ENCODE measurements at places on chromosomes 12 and 14.

- DNase-seq = no peak
Observed at GRCh38 chr12:112482733-112483132, 64.0 kb downstream of the PTPN11 start.

DNA sequence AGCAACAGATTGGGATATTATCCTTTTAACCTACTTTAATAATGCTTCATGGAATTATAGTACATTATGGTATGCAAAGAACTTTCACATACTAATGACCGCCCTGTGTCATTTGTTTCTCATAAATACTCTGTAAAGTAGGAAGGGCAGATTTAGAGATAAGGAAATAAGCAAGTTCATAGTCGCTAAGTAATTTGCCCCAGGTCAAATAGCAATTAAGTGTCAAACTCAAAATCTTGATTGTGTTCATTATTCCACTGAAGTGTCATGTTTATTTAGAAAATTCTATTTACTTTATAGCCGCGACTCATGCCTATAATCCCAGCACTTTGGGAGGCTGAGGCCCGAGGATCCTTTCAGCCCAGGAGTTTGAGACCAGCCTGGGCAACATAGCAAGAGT is 98.7 kb upstream of the ATF1 start:
- DNase-seq = no peak

GRCh38 chr12:26857465-26858176 is 24.6 kb upstream of the ITPR2 start:
- no peak for DNase-seq

DNA sequence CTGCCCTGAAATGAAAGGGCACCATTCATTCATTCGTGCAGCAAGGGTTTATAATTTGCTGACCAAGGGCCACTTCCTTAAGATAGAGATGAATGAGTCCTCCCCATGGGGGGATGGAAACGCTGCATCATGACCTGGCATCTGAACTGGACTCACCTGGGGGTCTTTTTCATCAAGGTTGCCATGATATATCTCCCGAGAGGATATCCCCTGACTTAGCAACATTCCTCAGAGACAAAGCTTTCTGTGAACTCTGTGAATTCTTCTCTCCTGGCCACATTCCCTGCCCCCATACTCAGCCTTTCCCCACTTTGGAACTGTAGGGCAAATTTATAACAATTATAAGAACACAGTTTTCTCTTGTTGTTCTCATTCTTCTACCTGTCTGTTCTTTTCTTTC is 30.8 kb downstream of the SRRM4 start:
- DNase-seq = no peak

- DNase-seq = no peak
Observed at GRCh38 chr12:52964556-52965336, 15.8 kb downstream of the KRT18 start.

DNA sequence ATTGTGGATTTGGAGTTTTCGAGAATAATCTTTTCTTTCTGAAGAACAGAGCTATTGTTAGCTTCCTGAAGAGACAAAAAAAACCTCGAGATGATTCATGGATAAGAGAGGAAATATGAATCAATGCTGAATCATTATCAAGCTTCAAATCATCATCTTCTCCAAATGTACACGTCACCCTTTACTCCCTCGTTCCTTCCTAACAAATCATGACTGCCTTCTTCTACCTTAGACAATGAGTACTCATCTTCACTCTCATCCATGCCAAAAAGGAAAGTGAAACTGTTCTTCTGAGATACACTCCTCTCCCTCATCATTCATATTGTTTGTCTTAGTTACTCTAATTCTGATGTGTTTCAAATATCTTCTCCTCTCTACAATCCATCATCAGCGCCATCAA is 1115.8 kb upstream of the ATXN7L3B start:
- no peak for DNase-seq

DNA sequence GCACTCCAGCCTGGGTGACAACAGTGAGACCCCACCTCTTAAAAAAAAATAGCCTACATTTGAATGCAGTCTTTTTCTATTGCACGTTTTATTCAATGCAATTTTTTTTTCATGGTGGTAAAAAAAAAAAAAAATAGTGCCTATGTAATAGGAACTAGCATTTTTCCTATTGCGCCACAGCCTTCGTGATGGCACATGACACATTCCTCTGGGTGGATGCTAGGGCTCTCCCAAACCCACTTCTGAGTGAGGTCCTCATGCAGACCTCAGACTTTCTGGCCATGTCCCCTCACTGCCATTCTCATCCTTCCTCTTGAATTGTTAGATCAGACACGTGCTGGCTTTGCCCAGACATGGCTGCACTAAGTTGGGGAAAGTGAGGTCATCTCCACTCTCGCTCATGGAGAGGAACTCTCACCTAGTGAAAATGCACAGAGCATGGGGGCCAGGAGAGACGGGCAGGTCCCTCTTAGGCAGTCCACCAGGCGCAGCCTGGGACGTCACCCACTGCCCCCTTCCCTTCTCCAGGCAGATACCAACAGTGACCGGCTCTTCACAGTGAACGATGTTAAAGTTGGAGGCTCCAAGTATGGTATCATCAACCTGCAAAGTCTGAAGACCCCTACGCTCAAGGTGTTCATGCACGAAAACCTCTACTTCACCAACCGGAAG is 19.2 kb downstream of the DCAF4 start:
- no peak for DNase-seq

DNA sequence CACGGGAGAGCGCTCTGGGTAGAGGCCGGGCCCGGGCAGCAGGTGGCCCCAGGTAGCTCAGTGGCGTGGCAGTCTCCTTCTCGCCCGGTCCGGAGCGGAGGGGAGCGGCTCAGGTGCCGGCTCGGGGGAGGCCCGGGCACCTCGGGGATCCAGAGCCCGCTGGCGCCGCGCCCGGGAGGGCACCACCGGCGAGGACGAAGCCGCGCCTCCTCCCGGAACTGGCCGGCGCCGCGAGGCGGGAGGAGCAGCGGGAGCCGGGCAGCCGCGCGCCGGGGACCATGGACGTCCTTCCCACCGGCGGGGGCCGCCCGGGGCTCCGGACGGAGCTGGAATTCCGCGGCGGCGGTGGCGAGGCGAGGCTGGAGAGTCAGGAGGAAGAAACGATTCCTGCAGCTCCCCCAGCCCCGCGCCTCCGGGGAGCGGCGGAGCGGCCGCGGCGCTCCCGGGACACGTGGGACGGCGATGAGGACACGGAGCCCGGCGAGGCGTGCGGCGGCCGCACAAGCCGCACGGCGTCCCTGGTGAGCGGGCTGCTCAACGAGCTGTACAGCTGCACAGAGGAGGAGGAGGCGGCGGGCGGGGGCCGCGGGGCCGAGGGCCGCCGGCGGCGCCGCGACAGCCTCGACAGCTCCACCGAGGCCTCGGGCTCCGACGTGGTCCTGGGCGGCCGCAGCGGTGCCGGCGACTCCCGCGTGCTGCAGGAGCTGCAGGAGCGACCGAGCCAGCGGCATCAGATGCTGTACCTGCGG is 21.5 kb upstream of the GNS start:
- peak; percentile 73 for DNase-seq

DNA sequence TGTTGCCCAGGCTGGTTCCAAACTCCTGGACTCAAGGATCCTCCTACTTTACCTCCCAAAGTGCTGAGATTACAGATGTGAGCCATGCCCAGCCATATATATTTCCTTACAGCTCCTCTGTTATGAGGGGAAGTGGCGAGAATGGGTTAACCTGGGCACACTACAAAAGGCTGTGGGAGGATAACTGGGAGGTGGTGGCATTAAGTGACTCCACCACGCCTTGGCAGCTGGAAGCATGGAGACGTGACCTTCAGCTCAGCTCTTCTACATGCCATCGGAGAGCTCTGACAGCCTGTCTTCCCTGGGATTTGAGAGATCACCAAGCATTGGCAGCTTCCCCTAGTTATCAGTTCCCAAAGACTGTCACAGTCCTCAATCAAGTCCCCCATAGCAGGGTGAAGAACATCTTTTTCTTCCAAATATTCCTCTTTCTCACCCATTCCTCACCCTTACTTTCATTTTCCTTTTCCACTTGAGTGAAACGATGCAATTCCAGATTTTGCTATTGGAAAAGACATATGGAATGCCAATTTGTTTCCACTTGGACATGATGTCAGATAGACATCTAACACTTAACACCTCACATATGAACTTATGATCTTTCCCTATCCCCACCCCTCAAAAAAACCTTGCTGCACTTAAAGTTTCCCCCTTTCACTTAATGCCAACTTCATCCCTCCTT is 48.5 kb downstream of the PHLDA1 start:
- DNase-seq = no peak

GRCh38 chr12:2094597-2094996 is 41.8 kb downstream of the CACNA1C start:
- DNase-seq = no peak

DNA sequence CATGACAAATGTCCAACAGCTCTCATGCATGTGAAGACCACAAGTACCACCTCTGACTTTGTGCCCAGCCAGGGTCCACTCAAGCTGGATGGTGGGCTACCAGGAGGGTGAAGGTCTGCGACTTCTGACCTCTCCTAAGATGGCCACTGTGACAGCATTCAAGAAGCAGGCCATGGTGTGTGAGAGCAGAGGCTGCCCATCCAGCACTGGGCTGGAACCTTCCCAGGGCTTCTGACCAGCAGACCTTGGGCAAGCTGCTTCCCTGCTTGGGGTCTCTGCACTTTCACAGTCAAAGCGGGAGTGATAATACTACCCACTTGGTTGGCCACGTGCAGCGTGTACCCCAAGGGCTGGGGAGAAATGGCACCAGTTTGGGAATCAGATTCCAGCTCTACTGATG is 10.4 kb downstream of the MMAB start:
- no peak for DNase-seq

- no peak for DNase-seq
Observed at GRCh38 chr12:66679461-66680084, 697 bp upstream of the GRIP1 start.

DNA sequence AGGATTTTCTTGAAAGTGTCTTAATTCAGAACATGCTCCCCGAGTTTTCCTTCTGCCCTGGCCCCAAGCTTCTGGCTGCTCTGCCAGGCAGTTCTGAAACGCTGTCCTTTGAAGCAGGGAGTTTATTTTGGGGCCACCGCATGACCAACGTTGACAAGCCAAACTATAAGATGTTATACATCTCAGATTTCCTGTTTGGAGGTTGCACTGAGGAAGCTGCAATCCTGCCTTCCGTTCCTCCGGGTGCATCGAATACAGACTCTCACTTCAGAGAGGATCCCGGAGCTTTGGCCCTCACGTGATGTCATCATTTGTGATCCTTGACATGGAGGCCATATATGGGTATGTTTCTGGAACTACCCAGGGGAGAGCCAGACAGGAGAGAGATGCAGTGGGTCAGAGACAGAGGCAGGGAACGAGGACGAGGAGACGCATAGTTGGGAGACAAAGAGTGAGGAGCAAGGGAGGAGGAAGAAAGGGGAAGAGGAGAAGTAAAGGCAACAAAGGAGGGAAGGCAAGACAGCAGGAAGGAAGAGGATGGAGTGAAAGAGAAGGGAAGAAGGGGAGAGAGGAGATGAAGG is at the start of gene ASB2:
ASB2 (minus strand) TSS at position 94 of the 581 bp plus-strand sequence. CDS start 12,031 bp downstream, outside the sequence.
- no peak for DNase-seq

DNA sequence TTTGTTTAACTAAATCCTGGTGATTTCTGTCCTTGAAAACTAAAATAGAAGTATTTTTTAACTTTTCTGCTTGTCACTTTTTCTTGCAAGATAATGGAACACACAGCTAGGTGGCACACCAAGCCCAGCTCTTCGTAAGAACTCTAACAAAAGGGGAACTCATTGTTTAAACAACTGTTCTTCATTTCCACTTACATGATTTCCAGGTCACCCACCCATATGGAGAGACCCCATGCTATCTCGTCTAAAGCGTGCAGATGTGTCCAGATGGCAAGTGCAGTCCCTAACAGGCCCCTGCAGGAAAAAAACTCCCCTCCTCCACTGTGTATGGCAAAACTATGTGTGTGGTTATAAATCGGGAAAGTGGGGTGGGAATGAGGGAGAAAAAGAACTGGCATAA is 43.3 kb upstream of the NT5DC3 start:
- DNase-seq = no peak

DNA sequence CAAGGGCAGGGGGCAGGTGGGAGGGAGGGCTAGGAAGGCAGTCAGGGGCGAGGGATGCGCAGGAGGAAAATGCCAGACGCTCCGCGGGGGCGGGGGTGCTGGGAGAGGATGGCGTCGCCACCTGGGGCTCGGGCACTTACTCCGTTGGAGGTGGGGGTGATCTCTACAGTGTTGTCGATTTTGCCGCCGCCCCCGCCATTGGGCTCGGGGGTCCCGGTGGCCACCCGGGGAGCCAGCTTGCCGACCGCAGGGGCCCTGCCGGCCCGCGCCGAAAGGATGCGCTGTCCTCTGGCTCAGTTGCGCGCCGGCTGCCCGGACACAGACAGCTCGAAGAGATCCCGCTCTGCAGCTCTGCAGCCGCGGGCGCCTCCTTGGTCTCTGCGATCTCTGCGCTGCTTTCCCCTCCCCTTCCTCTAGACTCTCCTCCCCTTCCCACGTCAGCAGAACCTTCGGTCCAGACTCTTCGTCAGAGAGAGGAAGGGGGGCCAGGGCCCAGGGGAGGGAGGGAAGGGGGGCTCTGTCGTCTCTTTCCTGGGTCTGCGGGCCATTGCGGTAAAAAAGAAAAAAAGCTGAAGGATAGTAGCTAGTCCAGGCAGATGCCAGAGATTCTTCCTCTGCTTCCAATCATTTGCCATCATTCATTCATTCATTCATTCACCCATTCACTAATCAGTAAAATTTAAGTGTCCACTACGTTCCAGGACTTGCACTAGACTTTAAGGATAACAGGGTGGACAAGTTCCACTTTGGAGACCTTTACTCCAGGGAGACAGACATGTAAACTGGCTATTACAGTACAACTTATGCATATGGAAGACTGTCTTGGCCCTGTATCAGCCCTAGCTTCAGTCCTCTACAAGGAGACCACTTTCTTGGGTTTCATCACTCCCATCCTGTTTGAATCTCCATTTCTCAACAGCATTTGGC is at the start of gene SLC22A17:
SLC22A17 (minus strand) TSS at position 382 of the 927 bp plus-strand sequence.
- no peak for DNase-seq

DNA sequence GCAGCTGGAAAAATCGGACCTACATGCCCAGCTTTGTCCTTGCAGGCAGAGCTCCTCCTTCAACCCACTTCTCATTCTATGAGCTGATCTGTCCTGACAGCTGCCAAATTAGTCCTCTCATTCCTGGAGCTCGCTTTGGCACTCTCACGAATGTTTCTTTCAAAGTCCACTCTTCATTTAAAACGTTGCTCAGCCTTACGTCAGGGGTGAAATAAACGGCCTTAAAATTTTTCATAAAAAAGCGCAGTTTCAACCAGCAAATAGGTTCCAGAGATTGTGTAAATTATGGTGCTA is 120.9 kb upstream of the HIF1A start:
- DNase-seq = no peak

GRCh38 chr12:47014474-47014873 is 64.9 kb upstream of the PCED1B start:
- no peak for DNase-seq

GRCh38 chr14:95522116-95522515 is 5.7 kb upstream of the SYNE3 start:
- no peak for DNase-seq

GRCh38 chr12:21881965-21882364 is 59.3 kb downstream of the ABCC9 start:
- DNase-seq = no peak

Measured in H1 (cell line).